ENCODE measurements at places on chromosomes 13 and 19. TPM values are rescaled to one million over a fixed set of nuclear protein-coding genes. Genes with fewer than 3 reads are reported as not detected.
A peak's percentile ranks its signal among the peaks of the same experiment; 100 is the strongest.

GRCh38 chr13:108005231-108005630 is 210.1 kb downstream of the LIG4 start:
- DNase-seq = no peak
- H3K36me3 ChIP-seq = no peaks in the 10 kb centered on the region
- no peaks in the 10 kb centered on the region for H3K4me1 ChIP-seq
- no peaks in the 10 kb centered on the region for H3K27me3 ChIP-seq
- H3K27ac ChIP-seq = no peak overlapping the region

GRCh38 chr19:3914199-3914598 is 18.7 kb upstream of the NMRK2 start:
- no peak overlapping the region for H3K27ac ChIP-seq
- no peaks in the 10 kb centered on the region for H3K27me3 ChIP-seq
- no peaks in the 10 kb centered on the region for H3K4me1 ChIP-seq
- H3K4me3 ChIP-seq = no peak overlapping the region

Gene C19orf47
- total RNA-seq = 14.9 TPM

GRCh38 chr13:110714797-110715394 is 1.4 kb downstream of the ING1 start:
- no peaks in the 10 kb centered on the region for H3K27me3 ChIP-seq
- peak overlapping the region; percentile 100 for H3K27ac ChIP-seq
- peak; percentile 69 for DNase-seq

Gene FOXA3
- 55.9 TPM for total RNA-seq

DNA sequence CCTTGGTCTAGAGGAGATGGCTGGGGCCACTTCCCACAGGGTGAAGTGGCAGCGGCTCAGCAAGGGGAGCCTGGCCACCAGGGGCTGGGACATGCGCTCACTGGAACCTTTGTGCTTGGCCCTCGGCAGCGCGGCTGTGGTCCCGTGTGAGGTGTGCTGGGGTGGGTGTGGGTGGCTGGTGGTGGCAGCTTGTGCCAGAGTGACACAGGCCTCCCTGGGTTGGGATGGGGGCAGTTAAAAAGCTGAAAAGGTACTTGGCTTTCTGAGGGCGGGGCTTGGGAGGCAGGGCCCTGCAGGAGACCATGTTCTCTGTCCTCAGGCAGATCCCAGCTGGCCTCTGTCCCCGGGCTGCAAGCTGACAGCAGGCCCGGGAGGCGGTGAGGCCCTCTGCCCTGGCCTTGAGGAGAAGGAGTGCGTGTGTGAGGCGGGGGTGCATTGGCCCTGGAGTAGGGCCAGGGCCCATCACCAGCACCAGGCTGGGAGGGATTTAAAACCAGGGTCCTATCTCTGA is 17.3 kb downstream of the MPND start:
- H3K27me3 ChIP-seq = no peaks in the 10 kb centered on the region
- H3K4me3 ChIP-seq = no peak overlapping the region
- H3K27ac ChIP-seq = no peak overlapping the region

Data from colonic mucosa (tissue), 4 donors.